ENCODE measurements at places on chromosomes 12 and 14.

- DNase-seq: no peak
Measured at GRCh38 chr14:79580414-79580813, 630.9 kb downstream of the DIO2 start.

DNA sequence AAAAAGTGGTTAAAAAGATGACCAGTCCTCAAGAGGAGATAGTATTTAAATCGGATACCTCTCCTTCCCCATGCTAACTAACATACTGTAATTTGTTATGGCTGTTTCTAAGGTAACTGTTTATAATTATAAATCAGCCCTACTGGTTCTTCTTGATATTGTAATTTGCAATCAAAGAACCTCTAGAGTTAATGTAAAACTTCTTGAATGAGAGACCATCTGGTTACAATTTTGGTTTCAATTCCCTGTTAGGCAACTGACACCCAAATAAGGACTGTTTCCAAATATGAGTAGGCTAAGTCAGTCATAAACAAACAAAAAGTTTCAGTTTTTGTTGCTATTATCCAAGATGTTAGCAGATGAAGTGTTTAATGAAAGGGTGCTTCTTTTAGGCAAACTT lies 120.2 kb upstream of the DNM1L start:
- peak; percentile 81 for DNase-seq

- DNase-seq: peak; percentile 56
Measured at GRCh38 chr14:87994974-87995373, 2.0 kb upstream of the GALC start.

DNA sequence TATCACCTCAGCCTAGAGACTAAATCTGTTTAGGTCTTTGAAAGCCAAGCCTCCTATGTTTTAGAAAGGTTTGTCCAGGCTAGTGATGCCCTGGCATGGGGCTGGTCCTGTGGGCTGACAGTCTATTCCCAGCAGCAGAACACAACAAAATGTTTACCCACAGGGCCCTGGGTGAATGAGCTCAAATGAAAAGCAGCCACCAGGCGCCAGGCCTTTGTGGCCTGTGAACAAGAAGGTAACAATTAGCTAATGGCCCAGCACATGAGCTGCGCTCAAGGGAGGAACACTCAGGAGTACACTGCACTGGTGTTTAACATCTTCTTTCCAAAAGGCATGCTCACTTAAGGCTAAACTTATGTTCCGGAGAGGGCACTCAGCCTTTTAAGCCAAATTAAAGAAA lies 202.2 kb downstream of the MON2 start:
- DNase-seq: no peak

GRCh38 chr12:1562813-1563407 lies 31.5 kb downstream of the FBXL14 start:
- no peak for DNase-seq

- DNase-seq: no peak
Measured at GRCh38 chr12:52964556-52965336, 15.8 kb downstream of the KRT18 start.

GRCh38 chr12:68245180-68246021 lies 8.0 kb downstream of the IL22 start:
- no peak for DNase-seq

DNA sequence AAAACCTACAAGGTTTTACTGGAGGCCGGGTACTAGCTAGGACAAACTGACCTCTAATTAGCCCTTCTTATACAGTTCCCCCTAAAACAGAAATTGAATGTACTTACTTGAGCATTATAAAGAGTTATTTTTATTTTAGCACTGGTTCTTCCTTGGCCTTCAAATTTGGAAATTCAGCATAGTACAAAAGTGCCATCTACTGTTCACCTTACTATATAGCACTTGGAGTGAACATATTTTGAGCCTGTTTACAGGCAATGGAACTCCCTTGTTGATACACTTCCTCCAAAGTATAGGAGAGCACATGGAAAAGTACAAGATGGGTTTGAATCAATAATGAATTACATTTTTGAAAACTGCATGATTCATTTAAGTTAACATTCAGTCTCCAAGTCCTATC lies 3.9 kb upstream of the POC1B start:
- peak; percentile 57 for DNase-seq

DNA sequence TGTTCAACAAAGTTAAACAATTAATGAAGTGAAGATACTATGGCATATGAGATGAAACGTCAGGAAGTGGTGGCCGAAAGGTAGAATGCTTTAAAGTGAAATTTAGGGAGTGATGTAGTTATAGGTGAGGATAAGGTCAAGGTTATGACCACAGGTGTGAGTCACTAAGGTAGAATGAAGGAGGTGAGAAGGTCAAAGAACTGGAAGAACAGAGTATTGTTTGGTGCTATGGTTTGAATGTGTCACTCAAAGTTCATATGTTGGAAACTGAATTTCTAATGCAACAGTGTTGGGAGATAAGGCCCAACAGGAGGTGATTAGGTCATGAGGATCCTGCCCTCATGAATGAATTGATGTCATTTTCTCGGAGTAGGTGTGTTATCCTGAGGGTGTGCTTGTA lies 293.6 kb downstream of the NELL2 start:
- no peak for DNase-seq

Data from GM20000 (cell line).